Activated T-helper 17 cell treated with anti-CD3 and anti-CD28 coated beads, Interleukin-2, amount 50 U/mL, for 72 hours (primary cell): ENCODE measurements at places on chromosomes 7 and 10.

DNA sequence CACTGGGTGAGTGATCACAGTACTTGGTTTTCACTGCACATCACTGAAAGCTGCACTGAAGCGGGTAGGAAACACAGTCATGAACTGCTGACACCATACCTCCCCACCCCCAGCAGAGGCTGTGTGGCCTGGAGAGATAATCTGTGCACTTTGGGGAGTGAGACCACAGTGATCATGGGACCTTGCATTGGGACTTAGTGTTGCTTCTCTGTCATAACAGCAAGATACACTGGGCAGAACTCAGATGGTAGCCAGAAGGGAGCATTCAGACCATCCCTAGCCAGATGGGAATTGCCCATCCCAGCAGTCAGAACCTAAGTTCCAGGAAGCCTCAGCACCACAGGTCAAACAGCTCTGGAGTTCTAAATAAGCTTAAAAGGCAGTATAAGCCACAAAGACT lies 346.4 kb upstream of the TMEM229A start:
- H3K4me1 ChIP-seq = no peaks in the 10 kb centered on the region
- ATAC-seq = no peak
- no peaks in the 10 kb centered on the region for H3K27me3 ChIP-seq

DNA sequence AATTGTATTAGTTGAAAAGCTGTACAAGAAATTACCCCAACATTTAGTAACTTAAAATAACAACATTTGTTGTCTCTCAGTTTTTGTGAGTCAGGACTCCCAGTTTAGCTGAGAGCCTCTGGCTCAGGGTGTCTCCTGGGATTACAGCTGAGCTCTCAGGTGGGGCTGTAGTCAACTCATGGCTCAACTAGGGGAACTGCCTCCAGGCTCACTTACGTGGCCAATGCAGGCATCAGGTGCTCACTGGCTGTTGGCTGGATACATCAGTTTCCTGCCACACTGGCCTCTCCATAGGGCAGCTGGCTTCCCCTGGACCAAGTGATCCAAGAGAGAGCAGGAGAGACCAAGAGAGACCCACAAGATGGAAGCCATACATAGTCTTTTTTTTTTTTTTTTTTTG lies 17.5 kb downstream of the CCNY start:
- no peak for ATAC-seq
- H3K27ac ChIP-seq = peak overlapping the region; percentile 42
- H3K4me3 ChIP-seq = no peak overlapping the region

- no peaks in the 10 kb centered on the region for H3K27me3 ChIP-seq
- peak; percentile 31 for ATAC-seq
- no peak overlapping the region for H3K27ac ChIP-seq
- H3K36me3 ChIP-seq = no peaks in the 10 kb centered on the region
These were observed 33.3 kb downstream of the GET4 start for GRCh38 chr7:909358-910329.

GRCh38 chr10:71217266-71218045 lies 5.1 kb downstream of the UNC5B start:
- H3K27me3 ChIP-seq = peaks cover 32% of the 10 kb centered on the region
- no peaks in the 10 kb centered on the region for H3K4me1 ChIP-seq
- peak; percentile 14 for ATAC-seq
- H3K27ac ChIP-seq = no peak overlapping the region
- H3K36me3 ChIP-seq = no peaks in the 10 kb centered on the region
- H3K4me3 ChIP-seq = peak overlapping the region; percentile 48

DNA sequence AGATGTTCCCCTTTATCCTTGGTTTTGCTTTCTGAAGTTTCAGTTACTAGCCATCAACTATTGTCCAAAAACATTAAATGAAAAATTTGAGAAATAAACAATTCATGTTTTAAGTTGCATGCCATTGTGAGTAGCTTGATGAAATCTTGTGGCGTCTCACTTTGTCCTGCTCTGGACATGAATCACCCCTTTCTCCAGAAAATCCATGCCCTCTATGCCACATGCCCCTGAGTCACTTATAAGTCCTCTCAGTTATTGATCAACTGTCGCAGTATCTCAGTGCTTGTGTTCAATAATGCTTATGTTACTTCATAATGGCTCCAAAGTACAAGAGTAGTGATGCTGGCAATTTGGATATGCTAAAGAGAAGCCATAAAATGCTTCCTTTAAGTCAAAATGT lies 208.0 kb upstream of the FERD3L start:
- H3K27me3 ChIP-seq = no peaks in the 10 kb centered on the region
- no peak overlapping the region for H3K27ac ChIP-seq
- no peaks in the 10 kb centered on the region for H3K4me1 ChIP-seq

- peaks cover 17% of the 10 kb centered on the region for H3K4me1 ChIP-seq
- no peaks in the 10 kb centered on the region for H3K36me3 ChIP-seq
- no peak overlapping the region for H3K27ac ChIP-seq
- ATAC-seq = no peak
These were observed 28.7 kb downstream of the NET1 start for GRCh38 chr10:5441106-5441505.

- H3K27me3 ChIP-seq = no peaks in the 10 kb centered on the region
- no peaks in the 10 kb centered on the region for H3K36me3 ChIP-seq
- no peak overlapping the region for H3K4me3 ChIP-seq
- ATAC-seq = no peak
- no peaks in the 10 kb centered on the region for H3K4me1 ChIP-seq
These were observed 1189.6 kb downstream of the SORCS1 start for GRCh38 chr10:105974803-105975456.

- H3K27ac ChIP-seq = no peak overlapping the region
- no peak for ATAC-seq
- no peaks in the 10 kb centered on the region for H3K36me3 ChIP-seq
- H3K4me3 ChIP-seq = no peak overlapping the region
These were observed 160.5 kb downstream of the AOAH start for GRCh38 chr7:36563706-36564327.

DNA sequence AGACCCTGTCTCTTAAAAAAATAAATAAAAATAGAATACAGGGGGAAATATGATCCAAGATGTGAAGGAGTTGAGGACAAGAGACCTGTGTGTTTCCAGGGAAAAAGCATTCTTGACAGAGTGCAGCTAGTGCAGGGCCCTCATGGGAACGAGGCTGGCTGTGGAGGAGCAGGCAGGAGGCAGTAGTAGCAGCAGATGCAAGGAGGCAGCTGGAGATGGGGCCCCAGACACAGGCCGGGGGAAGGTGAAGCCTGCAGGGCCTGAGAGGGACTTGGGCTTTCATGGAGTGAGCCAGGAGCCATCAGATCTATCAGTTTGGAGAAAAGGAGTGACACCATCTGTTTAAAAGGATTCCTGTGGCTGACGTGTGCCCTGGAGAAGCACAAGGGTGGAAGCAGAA lies 71.4 kb upstream of the ZNF438 start:
- no peak overlapping the region for H3K4me3 ChIP-seq
- peak overlapping the region; percentile 69 for H3K27ac ChIP-seq
- no peak for ATAC-seq
- no peaks in the 10 kb centered on the region for H3K36me3 ChIP-seq

GRCh38 chr7:73521636-73522104 lies 423 bp downstream of the BAZ1B start:
- peak overlapping the region; percentile 97 for H3K27ac ChIP-seq
- peaks cover 29% of the 10 kb centered on the region for H3K4me1 ChIP-seq
- H3K27me3 ChIP-seq = no peaks in the 10 kb centered on the region
- H3K4me3 ChIP-seq = peak overlapping the region; percentile 91
- ATAC-seq = peak; percentile 61

DNA sequence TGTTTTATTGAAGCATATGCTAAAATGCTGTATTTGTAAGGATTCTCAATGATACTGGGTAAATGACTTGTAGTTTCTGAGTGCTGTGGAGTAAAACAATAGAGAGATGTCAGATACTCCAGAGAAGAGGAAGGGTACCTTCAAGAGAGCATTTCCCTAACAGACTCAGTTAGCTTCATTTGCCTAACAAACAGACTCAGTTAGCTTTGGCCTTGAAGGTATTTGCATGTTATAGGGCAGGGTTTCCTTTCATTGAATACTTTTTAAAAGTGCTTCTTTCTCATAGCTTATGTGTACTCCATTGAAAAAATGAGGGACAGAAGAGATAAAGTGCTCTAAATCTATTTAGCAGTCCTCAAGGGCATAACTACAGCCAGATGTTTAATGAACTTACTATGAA lies 101.8 kb downstream of the CHN2 start:
- H3K4me1 ChIP-seq = no peaks in the 10 kb centered on the region
- ATAC-seq = no peak
- peaks cover 3% of the 10 kb centered on the region for H3K27me3 ChIP-seq
- H3K4me3 ChIP-seq = no peak overlapping the region

DNA sequence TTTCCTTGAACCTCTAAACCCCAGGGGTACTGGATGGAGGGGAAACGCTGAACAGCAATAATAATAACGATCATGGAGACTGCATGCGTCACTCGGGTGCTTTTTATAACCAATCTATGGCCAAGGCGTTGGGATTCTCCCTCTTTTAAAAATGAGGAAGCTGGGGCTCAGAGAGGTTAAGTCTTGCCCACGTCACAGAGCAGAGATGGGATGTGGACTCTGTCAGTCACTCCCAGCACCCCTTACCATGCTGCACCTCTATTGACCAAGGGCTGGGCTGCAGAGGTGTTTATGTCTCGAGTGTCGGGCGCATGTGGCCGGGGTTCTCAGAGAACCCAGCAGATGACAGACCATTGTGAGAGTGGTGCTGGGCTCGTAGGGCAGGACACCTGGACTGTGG lies 129.9 kb downstream of the CDH23 start:
- no peak overlapping the region for H3K27ac ChIP-seq
- no peak overlapping the region for H3K4me3 ChIP-seq
- peaks cover 5% of the 10 kb centered on the region for H3K27me3 ChIP-seq
- ATAC-seq = no peak
- no peaks in the 10 kb centered on the region for H3K36me3 ChIP-seq

DNA sequence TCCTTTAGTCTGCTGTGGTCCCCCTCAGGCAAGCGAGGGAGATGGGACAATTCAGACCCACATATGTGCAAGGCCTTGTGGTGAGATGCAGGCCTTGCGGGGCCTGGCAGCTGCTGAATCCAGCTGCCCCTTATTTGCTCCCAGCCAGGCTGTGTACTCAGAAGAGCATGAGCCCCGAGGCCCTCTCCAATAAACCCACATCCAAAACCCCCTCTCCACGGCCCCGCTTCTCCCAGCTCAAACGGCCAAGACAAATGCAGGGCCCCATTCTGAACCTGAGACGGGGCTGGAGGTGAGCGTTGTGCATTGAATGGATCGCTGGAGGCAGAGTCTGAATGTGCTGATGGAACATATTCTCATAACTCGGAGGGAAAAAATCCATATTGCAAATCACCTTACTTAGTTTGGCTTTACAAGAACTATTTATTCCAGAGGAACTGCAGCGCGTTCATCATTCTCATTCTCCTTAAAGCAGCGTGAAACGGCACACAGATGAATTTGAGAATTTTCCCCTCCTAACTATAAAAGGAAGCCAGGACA lies 169.2 kb upstream of the LYZL2 start:
- no peaks in the 10 kb centered on the region for H3K27me3 ChIP-seq
- H3K36me3 ChIP-seq = no peaks in the 10 kb centered on the region
- no peak for ATAC-seq
- no peak overlapping the region for H3K27ac ChIP-seq
- no peak overlapping the region for H3K4me3 ChIP-seq

- no peak overlapping the region for H3K27ac ChIP-seq
- no peaks in the 10 kb centered on the region for H3K36me3 ChIP-seq
- no peak for ATAC-seq
- no peaks in the 10 kb centered on the region for H3K4me1 ChIP-seq
- H3K4me3 ChIP-seq = no peak overlapping the region
- peaks cover 8% of the 10 kb centered on the region for H3K27me3 ChIP-seq
These were observed 159.8 kb downstream of the WDR37 start for GRCh38 chr10:1215862-1216573.

DNA sequence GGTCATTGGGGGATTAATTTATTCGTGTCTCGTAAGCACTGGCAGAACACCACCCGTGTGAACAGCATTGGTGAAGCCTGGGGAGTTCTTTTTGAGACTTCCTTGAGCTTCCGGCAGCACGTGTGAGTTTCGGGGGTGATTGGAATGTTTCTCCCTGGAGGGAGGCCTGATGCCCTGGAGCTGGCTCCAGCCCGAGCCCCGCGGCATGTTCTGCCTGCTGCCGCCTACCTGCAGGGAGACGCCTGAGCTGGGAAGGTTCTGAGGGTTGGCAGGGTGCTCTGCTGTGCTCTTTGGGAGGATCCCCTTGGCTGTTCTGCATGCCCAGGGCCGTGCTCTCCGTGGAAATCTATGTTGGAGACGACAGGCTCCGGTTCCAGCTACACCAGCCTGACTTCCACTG lies 159.3 kb downstream of the MGMT start:
- no peak overlapping the region for H3K27ac ChIP-seq
- no peak for ATAC-seq
- H3K27me3 ChIP-seq = no peaks in the 10 kb centered on the region
- H3K36me3 ChIP-seq = peaks cover 22% of the 10 kb centered on the region
- H3K4me3 ChIP-seq = no peak overlapping the region

DNA sequence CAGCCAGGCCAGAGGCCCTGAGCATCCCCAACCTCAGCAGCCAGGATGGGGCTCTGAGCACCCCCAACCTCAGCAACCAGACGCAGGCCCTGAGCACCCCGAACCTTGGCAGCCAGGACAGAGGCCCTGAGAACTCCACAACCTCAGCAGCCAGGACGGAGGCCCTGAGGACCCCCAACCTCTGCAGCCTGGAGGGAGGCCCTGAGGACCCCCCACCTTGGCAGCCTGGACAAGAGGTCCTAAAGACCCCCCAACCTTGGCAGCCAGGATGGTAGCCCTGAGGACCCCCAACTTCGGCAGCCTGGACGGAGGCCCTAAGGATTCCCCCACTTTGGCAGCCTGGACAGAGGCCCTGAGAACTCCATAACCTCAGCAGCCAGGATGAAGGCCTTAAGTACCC lies 17.0 kb downstream of the RRP12 start:
- H3K4me3 ChIP-seq = no peak overlapping the region
- H3K27ac ChIP-seq = no peak overlapping the region
- H3K27me3 ChIP-seq = no peaks in the 10 kb centered on the region
- peaks cover 91% of the 10 kb centered on the region for H3K36me3 ChIP-seq

GRCh38 chr7:73452999-73453635 lies 19.5 kb downstream of the FZD9 start:
- ATAC-seq = no peak
- no peak overlapping the region for H3K4me3 ChIP-seq
- H3K36me3 ChIP-seq = peaks cover 99% of the 10 kb centered on the region
- H3K27me3 ChIP-seq = no peaks in the 10 kb centered on the region

GRCh38 chr10:11141571-11142091 lies 124.0 kb downstream of the CELF2 start:
- H3K4me1 ChIP-seq = peaks cover 41% of the 10 kb centered on the region
- H3K36me3 ChIP-seq = no peaks in the 10 kb centered on the region
- no peaks in the 10 kb centered on the region for H3K27me3 ChIP-seq
- H3K4me3 ChIP-seq = peak overlapping the region; percentile 61

DNA sequence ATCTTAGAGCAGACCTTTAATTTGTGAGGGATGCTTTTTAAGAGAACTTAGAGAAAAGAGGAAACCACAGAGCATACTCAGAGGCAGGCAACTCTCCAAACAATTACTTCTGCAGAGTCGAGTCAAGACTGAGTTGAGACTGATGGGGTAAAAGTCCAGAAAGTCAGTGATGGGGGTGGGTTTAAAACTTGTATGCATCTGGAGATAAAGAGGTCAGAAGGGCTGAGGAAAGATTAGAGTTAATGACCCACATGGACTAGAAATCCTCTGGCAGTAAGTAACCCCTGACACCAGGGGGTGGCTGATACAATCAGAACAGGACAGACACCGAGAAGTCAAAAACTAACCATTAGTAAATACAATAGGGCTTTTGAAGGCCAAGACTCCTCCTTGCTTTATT lies 42.4 kb upstream of the SEPTIN7 start:
- H3K4me1 ChIP-seq = no peaks in the 10 kb centered on the region
- no peak overlapping the region for H3K27ac ChIP-seq
- no peaks in the 10 kb centered on the region for H3K27me3 ChIP-seq
- no peak for ATAC-seq
